WERI-Rb-1 (cell line): ENCODE measurements at places on chromosomes 7 and 10.

DNA sequence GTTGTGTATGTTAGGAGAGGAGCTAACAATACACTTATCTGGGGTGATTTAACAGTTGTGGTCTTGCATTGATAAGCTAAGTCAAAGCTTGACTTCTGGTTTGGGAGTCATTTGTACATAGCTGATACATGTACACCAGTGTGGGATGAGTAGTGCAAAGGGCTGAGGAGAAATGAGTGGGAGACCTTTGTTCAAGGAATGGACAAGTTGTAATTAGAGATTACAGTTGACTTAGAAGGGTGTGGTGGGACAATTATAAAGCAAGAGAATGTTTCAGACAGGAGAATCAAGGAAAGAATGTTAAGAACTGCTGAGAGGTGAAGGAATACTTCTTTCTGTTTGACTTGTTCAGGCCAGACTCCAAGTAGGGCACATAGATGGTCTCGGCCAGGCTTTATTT is 209.7 kb upstream of the STEAP4 start:
- no peak for DNase-seq

DNA sequence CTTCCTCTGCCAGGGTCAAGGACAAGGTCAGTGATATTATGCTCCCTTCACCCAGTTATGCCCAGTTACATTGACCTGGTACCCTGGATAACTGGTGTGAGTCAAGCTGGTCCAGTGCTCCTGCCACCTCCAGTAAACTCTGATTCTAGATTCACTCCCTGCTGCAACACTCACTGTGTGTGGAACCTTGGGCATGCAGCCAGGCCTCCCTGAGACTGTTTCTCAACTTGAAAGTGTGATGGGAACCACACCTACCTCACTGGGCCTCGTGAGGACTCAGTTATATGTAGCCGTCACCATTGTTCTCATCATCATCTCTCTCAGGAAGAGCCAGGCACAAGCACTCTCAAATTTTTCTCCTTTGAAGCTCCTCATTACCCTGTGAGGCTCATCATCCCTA is 935 bp upstream of the ZNF736 start:
- DNase-seq: no peak

DNA sequence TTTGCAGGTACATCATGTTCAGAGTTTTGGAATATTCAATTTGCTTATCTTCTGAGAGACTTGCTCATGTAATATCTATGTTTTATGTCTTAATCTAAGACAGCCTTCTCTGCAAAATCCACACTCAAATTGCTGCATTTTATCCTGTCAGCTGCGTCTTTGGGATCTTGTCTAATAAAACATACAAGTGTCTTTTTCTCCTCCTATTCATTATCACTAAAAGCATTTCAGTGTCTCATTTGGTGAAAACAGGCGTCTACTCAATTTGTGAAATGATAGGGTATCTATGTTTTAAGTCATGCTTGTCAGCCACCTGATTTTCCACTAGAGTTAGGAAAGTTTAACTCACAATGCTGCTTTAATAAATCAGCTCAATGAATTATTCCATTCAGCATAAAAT is 112.7 kb upstream of the LRRTM3 start:
- no peak for DNase-seq

- DNase-seq: no peak
These were observed 19.1 kb downstream of the WDR86 start for GRCh38 chr7:151390598-151391357.

- DNase-seq: no peak
These were observed 126.5 kb downstream of the GFRA1 start for GRCh38 chr10:116146372-116147140.

DNA sequence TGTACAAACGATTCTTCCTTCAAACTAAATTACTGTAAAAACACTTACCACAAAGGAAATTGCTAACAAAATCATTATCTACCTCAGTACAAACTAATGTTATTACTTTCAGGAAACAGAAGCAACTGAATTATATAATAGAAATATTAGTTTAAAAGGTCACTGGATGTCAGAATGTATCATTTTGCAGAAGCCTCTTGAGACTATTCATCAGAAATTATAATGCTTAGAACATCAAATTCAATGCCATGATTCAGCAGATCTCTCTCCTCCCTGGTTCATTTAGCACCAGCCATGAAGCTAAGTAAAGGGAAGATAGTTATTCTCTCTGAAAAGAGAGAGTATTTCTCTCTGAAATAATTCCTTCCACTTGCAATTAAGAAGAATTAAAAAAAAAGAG is 223.3 kb downstream of the IMMP2L start:
- DNase-seq: no peak

GRCh38 chr7:55641811-55642210 is 69.5 kb upstream of the VOPP1 start:
- DNase-seq: no peak

DNA sequence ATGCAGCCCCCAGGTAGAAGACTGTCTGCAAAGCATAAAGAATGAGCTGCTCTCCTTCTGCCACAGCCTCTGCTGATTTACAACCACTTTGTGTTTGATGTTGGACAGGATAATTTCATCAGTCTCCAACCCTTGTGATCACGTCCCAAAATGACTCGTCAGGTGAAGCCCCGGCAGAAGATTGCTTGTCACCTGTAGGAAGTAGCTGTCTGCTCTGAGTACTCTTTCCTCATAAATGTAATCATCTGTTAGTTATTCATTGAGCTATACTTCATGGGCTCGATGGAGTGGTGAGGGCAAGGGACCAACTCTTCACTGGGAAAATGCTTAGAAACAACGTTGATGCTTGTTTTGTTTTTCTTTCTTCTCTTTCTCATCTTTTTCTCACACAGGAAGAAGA is 290.9 kb upstream of the SP8 start:
- DNase-seq: no peak

DNA sequence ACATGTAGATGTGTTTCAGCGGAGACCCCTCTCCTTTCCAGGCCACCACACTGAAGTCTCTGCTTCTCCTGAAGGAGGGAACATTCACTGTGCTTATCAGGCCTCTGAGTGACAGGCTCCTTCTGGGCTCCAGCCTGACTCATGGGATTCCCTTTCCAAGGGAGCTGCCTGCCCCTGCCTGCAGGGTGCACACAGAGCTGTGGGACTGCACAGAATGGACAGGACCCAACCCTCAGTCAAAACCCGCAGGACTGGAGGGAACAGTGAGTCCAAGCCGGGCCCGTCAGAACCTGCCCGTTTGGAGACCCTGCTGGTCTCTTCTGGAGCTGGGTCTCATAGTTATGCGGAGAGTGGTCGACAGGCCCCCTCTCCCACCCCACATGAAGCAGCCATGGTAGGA is 32.6 kb downstream of the PLAC9 start:
- DNase-seq: no peak

DNA sequence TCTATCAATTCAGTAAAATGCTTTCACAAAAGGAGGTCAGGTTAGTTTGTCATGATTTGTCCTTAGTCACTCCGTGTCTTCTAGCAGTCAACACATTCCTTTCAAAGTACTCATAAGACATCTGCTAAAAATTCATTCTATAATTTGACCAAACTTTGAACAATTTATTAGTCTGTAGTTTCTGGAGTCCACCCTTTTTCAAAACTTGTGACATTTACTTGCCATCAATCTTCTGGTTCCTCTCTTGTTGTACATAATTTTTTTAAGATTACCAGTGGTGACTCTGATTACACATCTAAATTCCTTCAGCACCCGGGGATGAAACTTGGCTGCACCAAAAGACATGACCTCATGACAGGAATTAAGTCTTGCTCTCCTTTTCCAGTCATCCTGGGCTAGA is 130.1 kb downstream of the NEBL start:
- no peak for DNase-seq

- no peak for DNase-seq
These were observed 32.2 kb downstream of the MRPS33 start for GRCh38 chr7:140982508-140982907.

DNA sequence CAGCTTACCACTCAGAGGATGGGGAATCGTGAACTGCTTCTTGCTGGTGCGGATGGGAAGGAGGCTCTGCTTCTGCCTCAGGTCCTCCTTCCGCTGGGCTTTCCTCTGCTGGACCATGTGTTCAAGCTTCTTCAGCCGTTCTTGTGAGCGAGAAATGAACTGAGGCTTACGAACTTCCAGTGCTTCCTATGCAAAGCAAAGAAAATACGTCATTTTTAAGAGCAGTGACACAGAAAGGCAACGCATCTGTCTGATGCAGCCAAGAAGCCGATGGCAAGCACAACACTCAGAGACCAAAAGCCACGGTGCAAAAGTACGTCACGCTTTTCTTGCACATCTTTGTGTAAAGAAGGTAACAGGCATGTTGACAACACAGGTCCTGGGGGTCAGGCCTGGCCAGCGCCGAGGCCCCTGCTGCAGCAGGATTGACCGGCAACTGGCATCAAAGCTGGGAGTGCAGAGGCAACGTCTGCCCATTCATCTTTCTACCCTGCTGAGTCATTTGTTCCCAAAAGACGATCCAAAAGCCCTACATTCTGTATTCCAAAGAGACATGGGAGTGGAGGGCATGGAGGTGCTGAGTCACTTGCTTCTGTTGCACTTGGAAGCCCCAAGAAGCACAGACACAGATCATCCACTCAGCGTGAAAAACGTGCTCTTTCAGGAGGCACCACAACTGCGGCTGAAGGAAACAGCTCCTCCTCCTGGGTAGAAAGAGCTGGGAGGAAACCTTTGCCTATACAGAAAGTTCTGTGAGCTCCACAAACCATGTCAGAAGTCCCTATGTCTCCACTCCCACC is 71.0 kb upstream of the ADAM12 start:
- no peak for DNase-seq

GRCh38 chr7:81447351-81447952 is 322.4 kb downstream of the HGF start:
- DNase-seq: peak; percentile 30

DNA sequence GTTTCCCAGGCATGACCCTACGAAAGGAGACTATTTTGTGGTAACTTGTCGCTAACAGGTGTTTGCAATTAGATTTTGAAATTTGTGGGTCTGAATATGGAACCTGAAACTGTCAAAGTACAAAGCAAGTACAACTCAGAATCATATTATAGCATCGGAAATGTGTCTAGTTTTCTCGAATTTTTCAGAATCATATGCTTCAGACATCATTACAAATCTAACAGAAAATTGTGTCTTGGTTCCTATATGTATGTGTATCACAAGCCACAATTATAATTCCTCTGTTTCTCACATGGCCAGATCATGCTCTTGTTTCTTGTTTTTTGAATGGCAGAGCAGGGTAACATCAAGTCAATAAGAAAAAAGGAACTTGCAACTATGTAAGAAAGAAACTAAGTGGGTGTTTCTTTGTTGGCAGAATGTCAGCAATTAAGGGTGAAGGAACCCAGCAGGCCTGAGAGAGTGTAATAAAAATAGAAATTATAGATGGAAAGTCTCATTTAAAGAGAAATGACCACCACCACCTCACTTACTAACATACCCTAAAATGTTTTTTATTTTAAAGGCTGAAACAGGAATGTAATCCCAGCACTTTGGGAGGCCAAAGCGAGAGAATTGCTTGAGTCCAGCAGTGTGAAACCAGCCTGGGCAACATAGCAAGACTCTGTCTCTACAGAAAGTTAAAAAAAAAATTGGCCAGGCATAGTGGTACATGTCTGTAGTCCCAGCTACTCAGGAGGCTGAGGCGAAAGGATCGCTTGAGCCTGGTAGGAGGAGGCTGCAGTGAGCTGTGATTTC is 51.3 kb downstream of the PRTFDC1 start:
- DNase-seq: no peak

DNA sequence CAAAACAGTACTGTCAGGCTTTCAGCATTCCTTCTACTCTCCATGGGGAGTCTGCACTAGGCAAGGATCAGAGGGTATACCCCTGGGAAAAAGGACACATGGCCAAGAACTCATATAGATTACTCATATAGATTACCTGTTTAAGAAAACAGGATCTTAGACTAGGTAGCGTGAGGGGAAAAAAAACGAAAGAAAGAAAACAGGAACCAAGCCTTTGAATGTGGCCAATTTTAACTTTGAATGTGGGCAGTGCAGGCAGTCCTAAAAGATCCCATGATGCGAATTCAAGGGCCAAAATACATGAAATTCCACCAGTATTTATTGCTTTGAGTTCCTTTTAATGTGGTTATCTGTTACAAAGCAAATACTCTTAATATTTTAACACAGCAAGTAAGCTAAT is 108.6 kb upstream of the TAC1 start:
- DNase-seq: no peak

GRCh38 chr10:21364196-21365114 is 161.0 kb downstream of the SKIDA1 start:
- DNase-seq: no peak

DNA sequence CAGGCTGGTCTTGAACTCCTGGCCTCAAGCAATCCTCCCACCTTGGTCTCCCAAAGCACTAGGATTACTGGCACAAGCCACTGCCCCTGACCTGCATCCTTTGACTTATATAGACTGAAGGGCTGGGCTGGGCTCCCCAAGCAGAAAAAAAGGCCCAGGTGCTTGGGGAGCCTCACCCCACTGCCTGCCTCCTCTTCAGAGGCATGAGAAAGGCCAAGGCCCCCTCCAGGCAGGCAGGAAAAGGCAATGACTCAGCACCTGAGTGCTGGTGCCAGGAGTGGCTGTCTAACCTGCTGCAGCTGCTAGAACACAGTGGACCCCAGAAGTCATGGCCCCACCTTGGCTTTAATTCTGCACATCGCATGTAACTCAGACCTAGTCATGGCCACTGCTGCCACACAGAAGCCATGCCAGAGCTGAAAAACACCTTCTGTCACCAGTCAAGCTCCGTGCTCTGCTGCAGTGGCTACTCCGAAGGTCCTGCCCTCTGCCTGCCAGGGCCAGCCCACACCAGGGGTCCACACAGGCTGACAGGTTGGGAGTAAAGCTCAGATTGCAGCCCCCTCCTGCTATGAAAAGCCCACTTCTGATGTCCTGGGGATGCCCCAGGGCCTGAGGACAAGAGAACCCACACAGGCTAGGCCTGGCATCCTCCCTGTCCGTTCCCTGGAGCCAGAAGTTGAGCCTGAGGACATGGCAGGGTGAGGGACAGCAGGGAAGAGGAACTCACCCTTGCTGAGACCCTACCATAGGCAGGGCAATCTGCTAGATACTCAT is 48.5 kb downstream of the GRID1 start:
- DNase-seq: no peak

DNA sequence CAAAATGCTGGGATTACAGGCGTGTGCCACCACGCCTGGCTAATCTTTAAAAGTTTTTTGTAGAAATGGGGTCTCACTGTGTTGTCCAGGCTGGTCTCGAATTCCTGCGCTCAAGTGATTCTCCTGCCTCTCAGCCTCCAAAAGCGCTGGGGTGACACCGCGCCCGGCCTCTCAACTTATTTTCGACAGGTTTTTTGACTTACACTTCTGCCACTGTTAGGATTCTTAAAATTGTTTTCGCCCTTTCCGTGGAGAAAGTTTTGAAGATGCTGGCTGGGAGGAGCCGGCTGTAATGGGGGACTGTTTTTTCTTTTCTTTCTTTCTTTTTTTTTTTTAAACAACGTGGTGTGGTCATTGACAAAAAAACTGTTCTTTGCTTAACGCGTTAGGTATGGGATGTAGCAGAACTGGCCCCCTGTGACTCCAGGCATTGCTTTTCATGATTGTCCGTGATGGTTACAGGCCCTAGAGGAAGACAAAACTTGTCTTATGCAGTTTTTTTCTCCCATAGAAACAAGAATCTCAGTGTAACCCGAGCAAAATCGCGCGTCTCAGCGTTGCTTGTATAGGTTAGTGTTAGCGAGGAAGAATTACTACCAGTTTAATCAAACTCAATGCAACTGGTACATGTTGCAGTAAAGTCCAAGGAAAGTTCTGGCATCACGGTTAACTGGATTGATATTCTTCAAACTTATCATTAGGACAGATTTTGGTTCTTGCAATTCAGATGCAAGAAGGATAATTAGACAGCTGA is 72.2 kb downstream of the DAGLB start:
- no peak for DNase-seq

GRCh38 chr7:141460781-141461715 is 90.2 kb upstream of the AGK start:
- peak; percentile 20 for DNase-seq

- no peak for DNase-seq
These were observed 22.3 kb upstream of the IL15RA start for GRCh38 chr10:5999440-6000165.
